ENCODE measurements at places on chromosomes 5 and 9.

GRCh38 chr9:77901018-77901417 lies 130.6 kb downstream of the GNAQ start:
- DNase-seq = no peak

GRCh38 chr9:104866191-104866590 lies 61.8 kb downstream of the ABCA1 start:
- DNase-seq = no peak

- no peak for DNase-seq
These were observed 115.6 kb downstream of the VCAN start for GRCh38 chr5:83586874-83587776.

DNA sequence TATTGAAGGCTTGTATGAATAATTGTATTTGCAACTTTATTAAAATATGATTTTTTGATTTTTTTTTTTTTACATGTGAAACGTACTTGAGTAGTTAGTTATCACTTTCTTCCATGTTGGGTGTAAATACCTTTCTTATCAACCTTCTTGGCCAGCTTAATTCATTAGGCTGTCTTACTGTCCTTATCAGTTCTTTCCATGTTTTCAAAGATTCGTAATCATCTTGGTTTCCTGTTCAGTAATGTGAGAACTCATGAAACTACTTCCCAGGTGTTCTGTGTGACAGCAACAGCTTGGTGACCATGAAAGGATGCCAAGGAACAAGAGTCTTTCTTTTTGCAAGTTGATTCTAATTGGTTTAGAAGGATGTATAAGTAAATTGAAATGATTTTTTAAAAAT lies 100.0 kb downstream of the ADGRV1 start:
- no peak for DNase-seq

DNA sequence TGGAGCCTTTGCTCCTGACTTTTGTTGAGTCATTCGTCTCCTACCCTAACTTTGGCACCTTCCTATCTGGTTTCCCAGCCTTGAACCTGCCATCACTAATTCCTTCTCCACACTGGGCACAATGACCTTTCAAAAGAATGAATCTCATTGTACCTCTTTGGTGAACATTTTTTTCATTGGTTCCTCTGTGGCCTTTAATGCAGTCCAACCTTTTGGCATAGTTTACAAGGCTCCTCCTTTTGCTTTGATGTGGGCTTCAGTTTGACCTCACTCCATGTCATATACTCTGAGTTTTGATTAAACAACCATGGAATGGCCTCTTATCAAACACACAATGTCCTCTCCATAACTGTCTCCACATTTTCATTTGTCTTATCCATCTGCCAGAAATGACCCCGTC lies 14.5 kb upstream of the ROPN1L start:
- DNase-seq = no peak

GRCh38 chr5:54313311-54314270 lies 3.2 kb upstream of the ARL15 start:
- DNase-seq = no peak

- DNase-seq = no peak
These were observed 13.5 kb upstream of the IQGAP2 start for GRCh38 chr5:76389513-76390154.

DNA sequence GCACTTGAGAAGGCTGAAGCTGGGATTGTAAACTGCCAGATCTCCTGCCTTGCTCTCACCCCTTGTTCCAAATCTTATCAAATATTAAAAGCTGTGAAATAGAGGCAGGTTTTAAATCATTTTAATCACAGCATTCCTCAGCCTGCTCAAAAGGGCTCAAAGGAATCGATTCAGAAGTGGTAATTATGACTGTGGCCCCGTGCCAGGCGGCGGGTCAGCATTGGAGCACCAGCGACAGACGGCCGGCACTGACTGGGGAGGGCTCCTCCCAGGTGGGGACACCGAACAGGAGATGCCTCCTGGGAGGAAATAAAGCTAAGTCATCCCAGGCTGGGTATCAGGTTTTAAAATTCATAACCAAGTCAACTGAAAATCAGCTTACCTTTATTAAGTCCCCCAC lies 66.7 kb downstream of the KCNIP1 start:
- DNase-seq = no peak

GRCh38 chr9:32411753-32412152 lies 27.3 kb downstream of the ACO1 start:
- DNase-seq = no peak

GRCh38 chr5:38724301-38725030 lies 121.3 kb upstream of the OSMR start:
- no peak for DNase-seq

DNA sequence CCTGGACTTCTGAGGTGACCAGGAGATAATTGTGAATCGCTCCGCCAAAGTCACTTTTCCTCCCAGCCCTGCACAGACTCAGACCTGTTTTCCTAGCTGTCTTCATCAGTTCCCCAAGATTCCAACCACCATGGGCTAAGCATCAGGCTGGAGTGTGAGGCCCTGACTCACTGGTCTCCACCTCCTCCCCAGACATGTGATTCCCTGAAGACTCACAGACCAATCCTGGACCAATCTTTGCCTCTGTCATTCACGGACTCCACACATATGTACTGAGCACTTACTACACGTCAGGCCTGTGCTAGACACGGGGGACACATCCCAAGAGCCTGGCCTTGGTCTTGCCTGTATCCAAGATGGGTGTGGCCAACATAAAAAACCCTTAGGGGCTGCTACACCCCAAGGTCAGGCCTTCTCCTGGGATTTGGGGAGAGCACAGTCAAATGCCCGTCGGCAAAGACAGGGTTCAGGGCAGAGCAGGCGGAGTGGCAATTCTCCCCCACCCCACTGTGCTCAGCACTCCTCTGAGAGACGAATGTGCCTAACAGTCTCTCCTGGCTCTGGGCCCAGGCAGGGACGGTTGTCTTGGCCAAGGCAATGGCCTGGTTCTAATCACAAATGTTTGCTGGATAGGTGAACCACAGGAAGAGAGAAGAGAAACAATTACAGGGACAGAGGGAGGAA lies 11.9 kb downstream of the EEIG1 start:
- DNase-seq = no peak

DNA sequence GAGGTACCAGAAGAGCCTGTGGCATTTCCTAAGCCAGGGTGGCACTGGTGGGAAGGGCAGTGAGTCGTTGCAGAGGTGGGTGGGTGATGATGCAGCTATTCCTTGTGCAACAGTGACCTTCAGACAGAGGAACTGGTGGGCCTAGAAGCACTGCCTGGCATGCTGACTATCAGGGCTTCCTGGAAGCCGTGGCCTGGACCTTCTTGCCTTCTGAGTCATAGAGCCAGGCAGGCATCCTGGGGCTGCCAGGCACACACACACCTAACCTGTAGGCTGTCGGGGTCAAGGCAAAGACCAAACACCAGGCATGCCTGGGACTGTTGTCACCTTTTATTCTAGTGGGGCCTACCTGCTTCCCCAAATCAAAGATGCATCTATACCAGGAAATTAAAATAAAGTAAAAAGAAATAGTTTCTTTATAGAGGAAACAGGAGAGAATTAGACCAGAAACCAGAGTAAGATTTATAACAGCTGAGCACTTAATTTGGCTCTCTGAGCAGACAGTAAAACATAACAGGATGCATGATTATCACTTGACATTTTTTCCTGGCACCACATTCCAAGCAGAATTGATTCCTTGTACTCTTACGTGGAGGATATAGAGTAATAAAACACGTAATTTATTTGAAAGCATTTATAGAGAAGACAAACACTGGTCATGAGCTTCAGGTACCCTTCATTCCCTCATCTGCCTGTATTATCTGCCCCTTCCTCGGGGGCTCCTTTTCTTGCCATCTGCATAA lies 25.1 kb downstream of the NANS start:
- peak; percentile 77 for DNase-seq

GRCh38 chr5:137272831-137273230 lies 226.3 kb downstream of the SPOCK1 start:
- no peak for DNase-seq

GRCh38 chr9:97479496-97480159 lies 21.8 kb upstream of the TMOD1 start:
- no peak for DNase-seq

DNA sequence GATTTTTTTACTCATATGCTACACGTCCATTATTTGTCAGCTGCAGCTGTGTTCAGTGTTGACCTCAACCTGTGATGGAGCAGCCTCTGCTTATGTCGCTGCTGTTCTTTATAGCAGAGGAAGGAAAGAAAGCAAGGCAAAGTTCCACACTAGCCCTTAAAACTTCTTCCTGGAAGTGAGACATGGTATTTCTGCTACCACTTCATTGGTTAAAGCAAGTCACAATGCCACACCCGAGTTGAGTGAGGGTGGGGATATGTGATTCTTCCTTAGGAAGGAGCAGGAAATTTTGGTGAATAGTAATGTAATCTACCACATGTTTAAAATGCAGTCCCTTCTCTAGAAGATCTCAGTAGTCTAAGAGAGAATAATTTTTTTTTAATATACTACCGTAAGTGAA lies 224.8 kb upstream of the DMRT1 start:
- DNase-seq = no peak

DNA sequence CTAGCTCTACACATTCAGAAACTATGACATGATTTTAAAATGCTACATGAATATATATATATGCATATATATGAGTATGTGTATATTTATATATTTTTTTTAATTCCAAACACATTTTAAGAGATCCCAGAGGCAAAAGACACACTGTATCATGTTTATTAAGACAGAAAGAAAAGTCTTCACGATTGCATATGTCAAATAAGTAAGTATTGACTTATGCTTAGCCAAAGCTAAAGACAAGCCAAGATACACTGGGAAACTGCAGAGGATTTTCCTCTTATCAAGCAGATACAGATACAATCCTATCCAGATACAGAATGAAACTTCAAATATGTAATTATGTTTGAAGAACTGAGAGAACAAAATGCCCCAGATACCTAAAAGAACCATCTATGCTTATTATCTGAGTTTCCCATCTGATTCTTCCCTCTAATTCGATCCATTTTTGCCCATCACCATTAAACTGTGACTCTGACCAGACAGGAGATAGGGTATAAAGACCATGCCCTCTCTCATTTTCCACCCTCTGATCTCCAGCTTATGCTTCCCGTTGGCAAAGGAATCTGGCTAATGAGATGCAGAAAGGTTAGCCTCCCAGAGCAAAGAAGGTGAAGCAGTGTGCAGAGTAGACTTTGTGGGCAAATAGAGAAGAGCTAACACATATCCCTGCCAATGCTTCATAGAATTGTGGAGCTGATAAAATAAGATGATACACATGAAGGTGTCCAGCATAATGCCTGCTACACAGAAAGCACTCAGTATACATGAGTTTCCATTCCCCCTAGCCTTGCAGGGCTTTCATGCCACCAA lies 131.0 kb upstream of the TARS1 start:
- DNase-seq = no peak

DNA sequence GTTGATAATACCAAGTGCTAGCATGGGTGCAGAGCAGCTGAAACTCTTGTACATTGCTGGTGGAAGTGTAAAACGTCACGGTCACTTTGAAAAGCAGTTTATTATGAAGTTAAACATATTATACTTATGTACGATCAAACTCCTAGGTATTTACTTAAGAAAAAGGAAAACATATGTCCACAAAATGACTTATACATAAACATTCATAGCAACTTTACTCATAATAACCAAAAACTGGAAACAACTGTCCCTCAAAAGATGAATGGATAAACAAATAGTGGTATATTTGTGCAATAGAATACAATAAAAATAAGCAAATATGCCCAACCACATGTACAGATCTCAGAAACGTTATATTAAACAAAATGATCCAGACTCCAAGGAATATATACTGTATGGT lies 92.3 kb upstream of the TRIO start:
- no peak for DNase-seq

GRCh38 chr9:70947086-70947485 lies 174.3 kb downstream of the TRPM3 start:
- no peak for DNase-seq

GRCh38 chr9:111842313-111842712 lies 47.6 kb upstream of the SHOC1 start:
- DNase-seq = no peak

- DNase-seq = no peak
These were observed 35.6 kb downstream of the NNT start for GRCh38 chr5:43638546-43638945.

GRCh38 chr9:20496328-20496727 lies 126.0 kb downstream of the MLLT3 start:
- no peak for DNase-seq

DNA sequence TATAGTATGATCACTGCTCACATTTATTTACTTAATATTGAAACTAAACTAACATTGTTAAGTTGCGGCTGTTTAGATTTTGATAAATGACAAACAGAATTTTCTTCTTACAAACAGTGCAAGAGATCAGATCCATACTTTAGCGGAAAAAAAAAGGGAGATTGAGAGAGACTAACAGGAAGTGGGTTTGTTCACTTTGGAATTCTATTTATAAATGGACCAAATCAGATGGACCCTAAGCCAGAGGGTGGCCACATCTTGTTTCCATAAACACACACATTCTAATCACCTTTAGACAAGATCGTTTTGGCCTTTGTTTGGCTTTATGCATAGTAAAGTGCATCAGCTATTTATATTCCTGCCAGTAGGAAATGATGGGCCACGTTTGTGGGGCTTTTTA lies 381.4 kb upstream of the CD180 start:
- no peak for DNase-seq

DNA sequence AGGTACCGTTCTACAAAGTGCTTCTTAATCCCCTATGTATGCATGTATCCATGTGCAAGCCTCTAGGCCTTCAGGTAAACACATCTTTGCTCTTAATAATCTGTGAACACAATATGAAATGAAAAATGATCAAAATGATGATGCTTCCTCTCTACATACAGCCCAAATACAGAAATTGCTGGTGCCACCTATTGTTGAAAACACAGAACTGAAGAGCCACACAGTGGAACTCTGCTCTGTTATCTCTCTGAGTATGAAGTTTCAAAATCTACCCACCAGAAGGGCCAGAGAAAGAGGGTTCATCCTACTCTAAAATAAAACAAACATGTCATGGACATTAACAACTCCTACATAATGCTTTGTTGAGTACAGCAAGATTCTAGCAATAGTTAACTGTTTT lies 71.3 kb downstream of the GLIS3 start:
- no peak for DNase-seq

DNA sequence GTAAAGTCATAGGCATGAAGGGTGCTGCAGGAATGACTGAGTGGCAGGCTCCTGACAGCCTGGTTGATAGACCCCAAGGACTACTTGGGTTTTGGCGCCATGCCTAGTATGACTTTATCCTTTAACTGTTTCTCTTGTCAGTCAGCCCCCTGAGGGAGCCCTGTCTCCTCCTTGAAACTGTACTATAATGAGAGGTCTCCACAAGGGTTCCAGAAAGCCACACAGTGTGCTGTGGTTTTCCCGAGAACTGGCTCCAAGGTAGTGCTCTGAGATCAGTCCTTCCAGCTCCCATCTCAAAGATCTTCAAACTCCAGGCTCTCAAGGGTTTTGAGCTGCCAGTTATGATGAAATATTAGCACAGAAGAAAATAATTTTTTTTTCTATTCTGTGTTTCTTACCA lies 26.7 kb upstream of the TNC start:
- DNase-seq = no peak

GRCh38 chr5:1208743-1209488 lies 7.5 kb downstream of the SLC6A19 start:
- DNase-seq = no peak

DNA sequence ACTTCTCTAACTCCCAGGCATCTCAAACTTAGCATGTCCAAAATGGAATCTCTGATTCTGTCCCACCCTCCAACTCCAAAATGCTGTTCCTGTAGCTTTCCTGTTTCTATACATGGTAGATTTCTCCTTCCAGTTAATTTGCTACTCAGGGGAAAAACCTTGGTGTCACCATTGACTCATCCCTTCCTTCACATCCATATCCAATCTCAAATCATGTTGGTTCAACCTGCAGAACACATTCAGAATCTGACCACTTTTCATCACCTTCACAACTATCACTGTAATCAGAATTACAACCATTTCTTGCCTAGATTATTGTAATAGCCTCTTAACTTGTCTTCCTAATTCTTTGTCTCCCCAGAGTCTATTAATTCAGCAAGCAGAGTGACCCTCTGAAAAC lies 10.8 kb downstream of the RIOK2 start:
- DNase-seq = no peak

All from epithelial cell of proximal tubule (primary cell).